ENCODE measurements at places on chromosomes 3 and 15.

- no peak for DNase-seq
Measured at GRCh38 chr3:52246728-52247408, 1.3 kb downstream of the PPM1M start.

DNA sequence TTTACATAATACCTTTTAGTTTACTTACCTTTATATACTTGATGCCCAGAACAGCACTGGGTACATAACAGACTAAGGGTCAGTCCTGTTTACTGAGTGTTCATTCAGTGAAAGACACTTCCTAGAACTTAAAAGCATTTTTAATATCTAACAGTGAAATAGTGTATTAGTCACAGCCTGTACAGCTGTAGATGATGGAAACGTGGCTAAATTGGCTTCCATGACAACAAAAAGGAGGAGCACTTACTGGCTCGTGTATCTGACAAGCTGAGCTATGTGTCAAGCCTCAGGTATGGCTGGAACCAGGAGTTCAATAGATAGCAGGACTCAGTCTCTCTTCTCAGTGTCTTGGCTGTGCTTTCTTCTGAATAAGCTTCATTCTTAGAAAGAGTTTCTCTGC is 40.2 kb downstream of the CMTM8 start:
- DNase-seq, result no peak

DNA sequence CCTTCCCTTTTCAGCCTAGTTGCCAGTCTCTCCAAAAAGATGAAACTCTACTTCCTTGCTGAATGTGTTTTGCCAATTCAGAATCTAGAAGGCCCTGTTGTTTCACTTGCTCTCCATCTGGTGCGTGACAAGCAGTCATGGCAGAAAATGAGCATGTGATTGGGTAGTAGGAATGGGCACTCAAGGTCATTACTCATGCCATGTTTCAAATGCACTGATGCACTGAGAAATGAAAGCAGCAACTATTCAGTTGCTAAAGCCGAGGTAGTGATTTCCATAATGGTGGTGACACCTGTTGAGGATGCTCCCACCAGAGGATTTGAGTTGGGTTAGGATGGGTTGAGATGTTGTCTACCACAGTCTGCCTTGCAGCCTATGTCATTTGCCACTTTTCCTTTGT is 12.7 kb downstream of the ZBTB38 start:
- no peak for DNase-seq

DNA sequence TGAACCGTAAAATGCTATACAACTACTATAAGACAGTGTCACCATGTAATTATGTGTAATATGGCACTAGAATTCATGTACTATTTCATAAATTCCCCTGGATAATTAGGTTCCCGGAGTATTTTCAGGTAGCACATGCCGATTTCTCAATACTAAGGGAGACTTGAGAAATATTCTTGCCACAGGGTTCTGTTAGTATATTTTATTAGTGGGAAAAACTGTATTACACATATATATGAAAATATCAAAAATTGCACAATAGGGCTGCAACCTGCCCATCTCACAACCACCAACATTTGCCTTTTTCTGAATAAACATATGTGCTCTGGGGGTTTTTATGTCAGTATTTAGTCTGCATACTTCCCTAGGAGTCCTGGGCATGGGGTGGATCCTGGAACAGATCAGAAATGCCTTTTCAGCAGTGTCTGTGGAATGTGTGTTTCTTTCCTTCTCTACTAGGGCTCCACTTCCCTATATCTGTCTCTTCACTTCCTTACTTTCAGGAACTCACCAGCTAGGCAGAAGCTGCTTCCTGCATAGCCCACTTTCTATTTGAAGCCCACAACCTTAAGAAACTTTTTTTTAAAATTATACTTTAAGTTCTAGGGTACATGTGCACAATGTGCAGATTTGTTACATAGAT is 87.5 kb downstream of the RPL39L start:
- DNase-seq, result no peak

DNA sequence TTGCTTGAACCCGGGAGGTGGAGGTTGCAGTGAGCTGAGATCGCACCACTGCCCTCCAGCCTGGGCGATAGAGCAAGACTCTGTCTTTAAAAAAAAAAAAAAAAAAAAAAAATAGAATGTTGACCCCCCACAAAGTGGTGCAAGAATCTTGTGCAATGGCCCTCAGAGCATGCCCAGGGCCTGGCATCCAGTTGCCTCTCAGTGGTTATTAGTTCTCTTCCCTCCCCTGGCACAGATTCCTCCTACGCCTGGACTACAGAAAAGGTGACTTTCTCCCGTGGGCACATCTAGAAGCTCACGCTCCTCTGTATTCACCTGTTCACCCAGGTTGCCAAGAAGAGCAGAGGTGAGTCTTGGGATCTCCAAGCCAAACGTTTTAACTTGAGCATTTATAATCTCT is 36.7 kb downstream of the ACSBG1 start:
- no peak for DNase-seq
